Renal cortex interstitium (tissue), 15 donors: ENCODE measurements at places on chromosomes 7 and 10. TPM values are rescaled to one million over a fixed set of nuclear protein-coding genes. Genes with fewer than 3 reads are reported as not detected.
A peak's percentile ranks its signal among the peaks of the same experiment; 100 is the strongest.

DNA sequence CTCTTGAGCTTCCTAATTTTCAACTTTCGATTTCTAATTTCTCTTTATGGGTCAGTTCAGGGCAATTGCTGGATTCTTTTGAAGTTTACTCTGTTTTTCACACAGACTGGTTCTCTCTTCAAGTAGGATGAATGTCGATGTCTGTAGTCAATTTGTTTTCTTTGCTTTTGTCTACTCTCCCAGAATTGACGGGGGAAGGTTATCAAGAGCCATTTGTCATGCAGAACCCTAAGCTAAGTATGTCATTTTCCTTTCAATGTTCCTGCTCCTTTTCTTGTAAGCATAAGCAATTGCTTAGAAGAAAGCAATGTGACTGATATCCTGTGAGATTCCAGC is 53.7 kb downstream of the SLC39A12 start:
- no peak for DNase-seq

- no peak for DNase-seq
Observed at GRCh38 chr10:115649217-115649616, 556.1 kb downstream of the ATRNL1 start.

DNA sequence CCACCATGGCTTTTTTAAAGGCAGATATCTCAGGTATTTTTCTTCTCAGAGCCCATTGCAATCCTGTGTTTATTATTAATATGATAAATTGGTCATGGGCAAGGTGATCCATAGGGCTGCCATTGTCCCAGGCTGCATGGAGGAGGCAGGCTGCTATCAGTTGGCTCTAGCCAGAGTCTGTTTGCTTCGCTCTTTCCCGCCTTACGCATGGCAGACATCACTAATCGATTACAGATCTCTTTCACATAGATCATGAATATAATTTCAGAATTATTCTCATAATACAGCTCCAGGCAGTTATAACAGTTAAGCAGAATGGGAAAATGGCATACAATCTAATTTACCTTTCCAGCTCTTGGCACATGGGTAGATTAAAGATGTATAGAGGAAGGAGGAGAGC is 30.4 kb upstream of the HABP2 start:
- no peak for DNase-seq

The ICA1 gene
- 25.8 TPM for polyA plus RNA-seq

GRCh38 chr7:49520951-49521350 is 252.5 kb upstream of the VWC2 start:
- DNase-seq = no peak

DNA sequence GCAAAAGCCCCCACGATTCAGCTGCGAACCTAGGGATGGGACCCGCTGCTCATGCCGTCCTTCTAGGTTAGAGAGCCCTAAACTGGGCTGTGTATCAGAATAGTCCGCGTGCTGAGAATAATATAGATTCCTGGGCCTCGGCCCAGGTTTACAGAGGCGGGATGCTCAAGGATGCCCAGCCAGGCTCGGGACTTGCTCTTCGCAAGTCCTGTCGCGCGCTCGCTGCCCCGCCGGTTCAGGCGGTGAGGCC is 266 bp upstream of the STMP1 start:
- no peak for DNase-seq

The NPC1L1 gene
- polyA plus RNA-seq = 2.5 TPM

The SFRP5 gene
- 0.11 TPM for polyA plus RNA-seq

DNA sequence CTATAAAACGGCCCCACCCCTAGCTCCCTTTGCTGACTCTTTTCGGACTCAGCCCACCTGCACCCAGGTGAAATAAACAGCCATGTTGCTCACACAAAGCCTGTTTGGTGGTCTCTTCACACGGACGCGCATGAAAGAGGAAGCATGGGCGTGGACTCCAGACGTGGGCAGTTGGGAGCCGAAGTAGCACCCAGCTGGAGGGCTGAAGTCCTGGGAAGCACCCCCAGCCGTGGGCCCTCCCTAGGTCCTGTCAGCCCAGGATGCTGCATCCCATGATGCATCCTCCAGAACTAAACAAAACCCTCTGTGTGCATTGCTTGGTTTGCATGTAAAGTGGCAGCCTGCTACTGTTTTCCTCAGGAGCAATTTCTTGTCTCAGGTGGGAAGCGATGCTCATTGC is 62.1 kb upstream of the CFAP46 start:
- DNase-seq = no peak

The ARHGEF35 gene
- polyA plus RNA-seq = 19.6 TPM

DNA sequence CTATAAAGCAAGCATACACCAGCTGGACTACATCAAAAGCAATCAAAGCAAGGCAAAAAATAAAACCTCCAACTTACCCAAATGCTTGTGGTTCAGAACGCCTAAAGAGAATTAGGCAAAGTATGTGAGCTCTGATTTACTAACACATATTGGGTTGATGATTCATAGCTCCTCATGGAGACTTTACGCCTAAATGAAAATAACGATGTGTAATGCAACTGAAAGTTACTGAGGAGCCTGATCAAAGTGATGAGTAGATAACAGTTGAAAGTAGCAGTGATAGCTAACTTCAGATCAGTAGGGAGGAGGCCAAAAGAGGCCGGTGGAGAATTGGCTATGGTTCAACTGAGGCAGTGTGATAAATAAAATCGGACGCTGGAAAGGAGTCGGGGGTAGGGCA is 85.0 kb downstream of the MPP7 start:
- DNase-seq = no peak

The TWIST1 gene
- 9.3 TPM for polyA plus RNA-seq

GRCh38 chr10:87053111-87053510 is 33.0 kb downstream of the FAM25A start:
- DNase-seq = no peak

The H2BK1 gene
- polyA plus RNA-seq = not detected

- no peak for DNase-seq
Observed at GRCh38 chr7:155663937-155664336, 19.5 kb downstream of the RBM33 start.

The STN1 gene
- polyA plus RNA-seq = 24.3 TPM

DNA sequence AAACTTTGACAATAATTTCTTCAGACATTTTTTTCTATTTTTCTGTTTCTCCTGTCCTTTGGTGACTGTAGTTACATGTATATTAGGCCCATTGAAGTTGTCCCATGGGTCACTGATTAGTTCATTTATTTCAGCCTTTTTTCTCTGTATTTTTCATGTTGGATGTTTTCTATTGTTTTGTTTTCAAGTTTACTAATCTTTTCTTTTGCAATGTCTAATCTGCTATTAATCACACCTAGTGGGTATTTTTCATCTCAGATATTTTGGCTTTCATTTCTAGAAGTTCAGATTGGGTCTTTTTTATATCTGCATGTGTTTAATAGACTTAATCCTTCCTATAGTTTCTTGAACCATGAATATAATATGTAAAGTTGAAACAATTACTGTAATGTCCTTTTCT is 84.7 kb downstream of the PALS2 start:
- no peak for DNase-seq

GRCh38 chr7:151851145-151851751 is 25.7 kb downstream of the PRKAG2 start:
- no peak for DNase-seq

GRCh38 chr7:100189061-100189460 is 11.3 kb downstream of the STAG3 start:
- no peak for DNase-seq

DNA sequence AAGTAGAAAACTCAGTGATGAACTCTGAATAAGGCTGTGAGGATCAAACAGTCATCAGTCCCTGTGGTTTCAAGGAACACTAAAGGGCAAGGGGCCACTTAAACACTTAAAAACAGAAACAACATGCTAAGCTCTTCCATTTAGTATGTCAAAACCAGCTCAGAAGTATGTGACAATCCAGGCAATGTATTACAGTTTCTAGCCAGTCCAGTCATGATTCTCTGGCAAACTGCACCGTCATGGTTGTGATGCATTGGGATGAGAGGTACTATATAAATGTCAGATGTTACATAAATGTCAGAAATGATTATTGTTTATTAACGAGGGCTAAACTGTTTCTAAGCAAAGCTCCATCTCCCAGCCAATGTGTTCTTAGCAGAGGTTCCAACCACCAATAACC is 4.7 kb upstream of the CREB5 start:
- DNase-seq = no peak

GRCh38 chr10:130741901-130742855 is 569.3 kb downstream of the TCERG1L start:
- DNase-seq = no peak

GRCh38 chr7:44634187-44634838 is 27.9 kb downstream of the OGDH start:
- no peak for DNase-seq

The LBX1 gene
- polyA plus RNA-seq = not detected

GRCh38 chr7:5500056-5500776 is 76.6 kb upstream of the TNRC18 start:
- no peak for DNase-seq

The HSPA12A gene
- polyA plus RNA-seq = 56.2 TPM

DNA sequence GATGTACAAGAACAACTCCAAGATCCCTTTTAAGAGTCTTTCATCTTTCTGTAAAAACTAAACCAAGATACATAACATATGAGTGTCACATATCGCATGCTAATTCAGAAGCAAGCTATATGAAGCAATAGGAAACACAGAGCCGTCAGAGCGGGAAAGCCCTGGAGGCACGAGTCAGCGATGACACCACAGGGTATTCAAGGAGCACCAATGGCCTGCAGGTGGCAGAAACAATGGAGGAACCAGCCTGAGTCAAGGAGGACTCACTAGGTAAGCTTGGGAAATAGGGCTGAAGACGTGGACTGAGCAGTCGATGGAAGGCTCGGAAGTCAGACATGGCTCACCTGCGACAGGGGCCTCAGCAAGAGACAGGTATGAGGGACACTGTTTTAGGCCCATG is 214.4 kb downstream of the FAM107B start:
- no peak for DNase-seq

DNA sequence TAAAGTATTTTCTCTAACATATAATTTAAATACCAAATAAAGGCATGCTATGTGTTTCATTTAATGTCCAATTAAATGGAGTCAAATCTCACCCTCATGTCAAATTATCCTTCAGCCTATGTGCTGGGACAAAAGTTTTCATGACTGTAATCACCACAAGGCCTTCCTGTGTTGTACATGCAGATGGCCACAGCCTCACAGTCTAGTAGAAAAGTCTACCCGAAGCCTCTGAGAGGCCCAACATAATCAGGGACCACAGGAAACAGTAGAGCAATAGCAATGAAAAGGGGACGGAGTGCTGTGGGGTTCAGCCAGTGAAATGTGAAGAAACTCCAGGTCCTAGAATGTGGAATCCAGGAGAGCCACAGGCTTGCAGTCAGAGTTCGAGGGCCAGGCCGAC is 140.2 kb upstream of the KLF6 start:
- DNase-seq = no peak

GRCh38 chr7:124033807-124034753 is 1.2 kb upstream of the TMEM229A start:
- DNase-seq = no peak

GRCh38 chr10:130108934-130109604 is 1.6 kb downstream of the C10orf143 start:
- no peak for DNase-seq

- DNase-seq = no peak
Observed at GRCh38 chr10:80462981-80463741, 9.1 kb downstream of the TSPAN14 start.

The WEE2 gene
- 0.33 TPM for polyA plus RNA-seq

DNA sequence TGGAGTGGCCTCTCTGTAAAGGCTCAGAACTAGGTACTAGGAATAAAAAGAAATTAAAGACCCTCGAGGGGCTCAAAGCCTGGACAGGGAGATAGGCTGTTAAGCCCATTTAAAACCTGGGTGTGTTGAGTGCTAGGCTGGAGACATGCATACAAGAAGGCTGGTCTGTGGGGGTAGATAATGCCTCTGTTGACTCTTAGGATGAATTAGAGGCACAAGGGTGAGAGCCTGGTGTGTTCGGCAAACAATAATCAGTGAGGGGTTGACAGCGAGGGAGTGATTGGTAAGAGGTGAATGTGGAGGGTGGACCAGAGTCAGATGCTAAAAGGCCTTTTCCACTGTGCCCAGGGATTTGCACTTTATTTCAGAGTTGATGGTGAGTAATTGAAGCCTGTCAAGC is 12.7 kb downstream of the GSTO2 start:
- DNase-seq = no peak

DNA sequence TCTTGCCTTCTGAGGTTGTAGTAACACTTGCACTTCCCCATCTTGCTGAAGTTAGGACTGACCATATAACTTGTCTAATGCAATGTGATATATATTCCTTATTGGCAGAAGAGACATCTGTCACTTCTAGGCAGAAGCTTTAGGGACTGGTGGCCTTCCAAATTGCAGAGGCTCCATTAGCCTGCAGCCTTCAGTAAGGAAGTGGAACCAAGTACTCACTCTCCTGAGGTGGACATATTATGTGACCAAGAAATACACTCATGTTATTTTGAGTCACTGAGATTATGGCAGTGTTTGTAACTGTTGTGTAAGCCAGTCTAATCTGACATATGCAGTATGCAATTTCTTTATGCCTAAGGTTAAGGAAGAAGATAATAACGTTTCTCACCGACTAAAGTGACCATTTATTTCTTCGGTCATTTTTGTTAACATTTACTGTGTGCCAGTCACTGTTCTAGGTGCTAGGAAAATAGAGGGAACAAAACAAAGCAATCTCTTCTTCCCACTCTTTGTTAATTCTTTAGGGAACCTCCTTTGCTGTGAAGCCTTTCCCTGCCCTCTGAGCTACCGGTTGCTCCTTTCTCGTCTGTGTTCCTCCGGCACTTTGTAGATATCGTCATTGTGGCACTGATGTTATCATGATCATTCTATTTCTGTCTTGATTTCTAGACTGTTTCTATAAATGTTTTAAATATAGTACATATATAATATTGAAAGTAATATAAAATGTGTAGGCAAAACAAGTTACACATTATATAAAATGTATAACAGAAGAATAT is 52.9 kb upstream of the HBP1 start:
- DNase-seq = no peak

GRCh38 chr7:158048569-158048968 is 539.1 kb downstream of the PTPRN2 start:
- DNase-seq = no peak

The GNGT1 gene
- 0.15 TPM for polyA plus RNA-seq

The PPP1R9A gene
- polyA plus RNA-seq = 32.7 TPM

The NME8 gene
- polyA plus RNA-seq = 0.17 TPM

GRCh38 chr7:137343281-137343841 is at the start of gene PTN:
TSS of gene PTN (minus strand) at chr7:137343733. CDS start at chr7:137254973, 88,760 bp downstream.
- DNase-seq = peak; percentile 47

DNA sequence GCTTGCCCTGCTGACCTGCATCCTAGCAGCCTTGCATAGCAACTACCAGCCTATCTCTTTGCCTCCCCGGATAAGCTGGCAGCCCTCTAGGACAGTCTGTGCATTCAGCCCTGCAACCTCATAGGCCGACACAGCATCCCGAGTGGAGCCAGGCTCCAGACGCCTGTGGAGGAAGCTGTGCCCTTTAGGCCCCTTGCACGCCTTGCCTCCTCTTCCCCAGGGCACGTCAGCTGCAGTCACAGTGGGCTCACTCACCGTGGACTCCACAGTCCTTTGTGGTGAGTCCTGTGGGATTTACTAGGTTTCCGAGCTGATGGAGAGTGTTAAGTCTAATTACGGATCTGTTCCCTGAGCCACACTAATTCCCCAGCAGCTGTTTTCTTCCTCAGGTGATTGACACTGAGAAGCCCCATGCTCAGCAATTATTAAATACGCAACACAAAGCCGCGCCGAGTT is 540.0 kb downstream of the TCERG1L start:
- DNase-seq = no peak

The BTRC gene
- 25.8 TPM for polyA plus RNA-seq

GRCh38 chr7:76108540-76109233 is 60.8 kb downstream of the MDH2 start:
- no peak for DNase-seq

The OR2A5 gene
- 0.06 TPM for polyA plus RNA-seq

The AGFG2 gene
- polyA plus RNA-seq = 9.2 TPM

The MPP7 gene
- polyA plus RNA-seq = 6.9 TPM
